Tibial artery (tissue), 4 donors: ENCODE measurements at places on chromosomes 2 and 18.

DNA sequence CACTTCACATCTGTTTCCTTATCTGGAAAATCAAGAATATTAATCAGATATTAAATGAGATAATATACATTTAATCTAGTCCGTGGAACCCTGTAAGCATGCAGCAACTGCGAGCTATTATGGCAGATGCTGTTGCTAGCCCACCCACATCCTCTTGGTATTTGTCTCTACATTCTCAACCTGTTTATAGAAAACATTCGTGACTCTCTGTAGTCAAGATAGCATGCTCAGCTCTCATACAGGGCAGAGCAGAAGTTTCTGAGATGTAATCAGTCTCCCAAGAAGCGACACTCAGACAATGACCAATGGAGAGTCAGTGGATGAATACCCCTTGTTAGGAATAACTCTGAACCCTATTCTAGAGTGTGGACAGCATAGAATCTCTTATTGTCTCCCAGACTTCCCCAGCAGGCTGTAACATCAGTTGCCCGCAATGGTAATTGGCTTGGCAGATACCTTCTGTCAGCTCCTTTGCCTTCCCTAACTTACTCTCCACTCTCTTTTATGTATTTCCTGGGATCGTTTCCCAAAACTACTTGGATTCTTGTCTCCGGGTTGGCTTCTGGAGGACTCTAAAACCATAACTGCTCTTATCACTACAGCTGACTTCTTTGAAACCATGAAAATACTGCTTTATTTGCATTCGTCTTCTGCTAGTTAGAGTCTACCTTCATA is 400.7 kb upstream of the TNP1 start:
- H3K4me1 ChIP-seq: peaks cover 18% of the 10 kb centered on the region
- no peak for DNase-seq
- no peak overlapping the region for H3K27ac ChIP-seq

DNA sequence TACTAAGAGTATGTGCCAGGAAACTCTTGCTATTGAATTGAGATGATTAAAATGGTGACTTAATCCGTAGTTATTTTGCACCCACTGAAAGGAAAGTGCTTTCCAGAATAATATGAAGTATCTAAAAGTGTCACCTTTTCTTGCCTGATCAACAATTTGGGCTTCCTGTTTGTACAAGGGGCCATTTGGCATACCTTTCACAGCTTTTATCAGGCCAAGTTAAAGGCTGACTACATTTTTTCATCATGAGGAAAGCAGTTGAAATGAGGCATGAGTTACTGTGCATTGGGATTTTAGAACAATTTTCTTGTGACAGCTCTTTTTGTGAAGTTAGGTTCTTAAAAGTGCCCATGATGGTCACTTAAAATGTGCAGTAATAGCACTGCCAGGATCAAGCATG is 11.2 kb downstream of the TSN start:
- no peaks in the 10 kb centered on the region for H3K4me1 ChIP-seq
- H3K36me3 ChIP-seq: peaks cover 77% of the 10 kb centered on the region
- no peaks in the 10 kb centered on the region for H3K27me3 ChIP-seq
- no peak overlapping the region for H3K27ac ChIP-seq

DNA sequence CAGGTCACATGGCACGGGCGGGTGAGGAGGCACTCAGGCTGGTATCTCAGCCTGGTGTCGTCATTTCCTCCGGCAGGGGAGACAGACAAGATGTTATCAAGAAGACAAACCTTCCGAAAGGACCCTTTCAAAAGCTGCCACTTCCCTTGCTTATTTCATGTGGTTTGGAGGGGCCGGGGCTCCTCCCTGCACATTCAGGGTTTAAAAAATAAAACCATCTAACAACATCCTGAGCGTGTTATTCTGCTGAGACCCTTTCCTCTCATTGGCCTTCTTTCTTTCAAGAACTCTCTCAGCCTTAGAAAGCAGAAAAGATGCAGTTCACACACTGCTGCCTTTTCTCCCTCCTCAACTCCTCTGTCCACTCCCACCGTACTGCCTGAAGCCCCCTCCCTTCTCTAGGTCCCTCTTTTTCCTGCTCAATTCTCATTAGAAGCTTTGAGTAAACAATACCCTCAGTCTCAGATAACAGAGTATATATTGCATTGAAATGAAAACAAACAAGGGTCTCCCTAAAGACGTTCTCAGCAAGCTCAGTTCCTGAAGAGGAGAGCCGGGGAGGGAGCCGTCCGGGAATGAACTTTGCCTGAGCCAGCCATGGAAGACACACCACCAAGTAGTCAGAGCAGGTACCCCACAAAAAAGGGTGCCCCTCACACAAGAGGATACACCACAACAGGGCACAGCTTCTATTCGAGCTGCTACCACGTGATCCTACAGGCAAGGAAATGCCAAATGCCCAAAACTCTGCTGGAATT is 9.7 kb downstream of the SMAD7 start:
- peak overlapping the region; percentile 88 for H3K27ac ChIP-seq
- H3K27me3 ChIP-seq: no peaks in the 10 kb centered on the region
- no peak for DNase-seq
- H3K4me1 ChIP-seq: peaks cover 99% of the 10 kb centered on the region

DNA sequence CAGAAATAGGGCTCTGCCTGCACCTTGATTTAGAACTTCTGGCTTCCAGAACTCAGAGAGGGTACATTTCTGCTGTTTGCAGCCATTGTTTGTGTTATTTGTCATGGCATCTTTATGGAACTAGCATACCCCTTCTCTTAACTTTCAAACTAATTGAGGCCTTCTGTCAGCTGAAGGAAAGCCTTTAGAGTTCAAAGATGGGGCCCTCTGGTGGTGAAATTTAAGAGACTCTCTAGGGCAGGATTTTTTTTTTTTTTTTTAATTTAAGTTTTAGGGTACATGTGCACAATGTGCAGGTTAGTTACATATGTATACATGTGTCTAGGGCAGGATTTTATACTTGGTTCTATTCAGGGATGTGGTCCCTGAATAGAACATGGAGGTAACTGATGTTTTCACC is 260.6 kb upstream of the LINC00305 start:
- no peak overlapping the region for H3K27ac ChIP-seq
- no peak for DNase-seq
- H3K27me3 ChIP-seq: no peaks in the 10 kb centered on the region
- no peaks in the 10 kb centered on the region for H3K4me1 ChIP-seq
- no peaks in the 10 kb centered on the region for H3K36me3 ChIP-seq

DNA sequence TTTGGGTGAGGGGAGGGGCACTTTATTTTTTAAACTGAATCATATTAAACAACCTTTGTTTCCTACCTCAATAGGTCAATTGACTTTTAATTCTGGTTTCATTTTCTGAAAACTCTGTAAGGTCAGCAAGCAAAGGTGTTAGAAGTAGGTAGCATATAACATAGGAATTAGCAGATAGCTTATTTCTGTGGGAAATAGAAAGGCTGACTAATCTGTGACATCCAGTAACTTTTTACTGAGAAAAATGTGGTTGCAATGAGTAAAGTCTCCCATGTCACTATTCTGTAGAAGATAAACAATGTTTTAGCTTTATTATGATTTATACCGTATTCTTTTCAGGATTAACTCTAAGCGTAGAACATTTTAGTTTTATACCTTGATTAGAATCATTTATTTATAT is 240.4 kb downstream of the PLCL1 start:
- H3K27me3 ChIP-seq: no peaks in the 10 kb centered on the region
- H3K27ac ChIP-seq: no peak overlapping the region
- no peaks in the 10 kb centered on the region for H3K36me3 ChIP-seq
- H3K4me1 ChIP-seq: no peaks in the 10 kb centered on the region
- no peak overlapping the region for H3K4me3 ChIP-seq
- no peak for DNase-seq

GRCh38 chr2:213627054-213627710 is 342.9 kb downstream of the SPAG16 start:
- no peaks in the 10 kb centered on the region for H3K36me3 ChIP-seq
- H3K4me1 ChIP-seq: peaks cover 27% of the 10 kb centered on the region
- H3K27me3 ChIP-seq: no peaks in the 10 kb centered on the region
- H3K4me3 ChIP-seq: no peak overlapping the region
- peak overlapping the region; percentile 35 for H3K27ac ChIP-seq
- no peak for DNase-seq

DNA sequence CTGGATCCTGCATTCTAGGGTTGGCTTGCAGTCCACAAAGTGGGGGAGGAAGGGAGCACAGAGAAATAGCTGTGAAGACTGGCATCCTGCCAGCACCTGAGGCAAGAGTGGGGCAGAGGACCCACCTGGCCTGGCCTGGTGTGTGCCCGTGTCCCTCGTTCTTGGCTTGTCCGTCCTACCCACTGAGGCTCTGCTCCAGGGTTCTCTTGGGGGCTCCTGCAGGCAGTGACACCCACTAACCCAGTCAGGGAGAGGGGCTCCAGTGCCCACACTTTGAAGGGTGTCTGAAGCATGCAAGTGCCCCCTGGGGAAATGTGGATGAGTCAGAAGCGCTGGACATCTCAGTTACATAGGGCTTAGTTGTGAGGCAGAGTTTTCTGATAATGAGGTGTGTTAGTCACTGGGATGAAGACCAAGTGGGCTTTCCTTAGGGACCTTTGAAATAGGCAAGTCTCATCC is 79.4 kb downstream of the SLC4A3 start:
- no peaks in the 10 kb centered on the region for H3K36me3 ChIP-seq
- no peak overlapping the region for H3K27ac ChIP-seq
- no peaks in the 10 kb centered on the region for H3K27me3 ChIP-seq
- no peaks in the 10 kb centered on the region for H3K4me1 ChIP-seq
- DNase-seq: no peak

GRCh38 chr2:230794497-230794896 is 70.2 kb upstream of the ITM2C start:
- peaks cover 8% of the 10 kb centered on the region for H3K36me3 ChIP-seq
- H3K27me3 ChIP-seq: no peaks in the 10 kb centered on the region
- peaks cover 77% of the 10 kb centered on the region for H3K4me1 ChIP-seq
- no peak overlapping the region for H3K4me3 ChIP-seq
- no peak for DNase-seq
- peak overlapping the region; percentile 79 for H3K27ac ChIP-seq

GRCh38 chr2:217614498-217614897 is 388.3 kb downstream of the TNS1 start:
- no peaks in the 10 kb centered on the region for H3K4me1 ChIP-seq
- no peak for DNase-seq
- no peak overlapping the region for H3K27ac ChIP-seq
- H3K27me3 ChIP-seq: no peaks in the 10 kb centered on the region
- H3K36me3 ChIP-seq: no peaks in the 10 kb centered on the region
- H3K4me3 ChIP-seq: no peak overlapping the region

DNA sequence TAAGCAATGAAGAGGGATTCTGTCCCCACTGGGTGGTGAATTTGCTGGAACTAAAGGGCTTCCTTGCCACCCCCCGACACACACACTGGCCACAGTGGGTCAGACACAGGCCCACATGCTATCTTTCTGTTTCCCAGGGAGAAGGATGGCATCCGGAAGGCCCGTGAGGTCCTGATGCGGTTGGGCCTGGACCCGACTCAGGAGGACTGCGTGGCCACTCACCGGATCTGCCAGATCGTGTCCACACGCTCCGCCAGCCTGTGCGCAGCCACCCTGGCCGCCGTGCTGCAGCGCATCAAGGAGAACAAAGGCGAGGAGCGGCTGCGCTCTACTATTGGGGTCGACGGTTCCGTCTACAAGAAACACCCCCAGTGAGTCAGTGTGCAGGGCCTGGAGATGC is 44.6 kb downstream of the HK2 start:
- peaks cover 5% of the 10 kb centered on the region for H3K4me1 ChIP-seq
- no peaks in the 10 kb centered on the region for H3K27me3 ChIP-seq
- no peak overlapping the region for H3K4me3 ChIP-seq

DNA sequence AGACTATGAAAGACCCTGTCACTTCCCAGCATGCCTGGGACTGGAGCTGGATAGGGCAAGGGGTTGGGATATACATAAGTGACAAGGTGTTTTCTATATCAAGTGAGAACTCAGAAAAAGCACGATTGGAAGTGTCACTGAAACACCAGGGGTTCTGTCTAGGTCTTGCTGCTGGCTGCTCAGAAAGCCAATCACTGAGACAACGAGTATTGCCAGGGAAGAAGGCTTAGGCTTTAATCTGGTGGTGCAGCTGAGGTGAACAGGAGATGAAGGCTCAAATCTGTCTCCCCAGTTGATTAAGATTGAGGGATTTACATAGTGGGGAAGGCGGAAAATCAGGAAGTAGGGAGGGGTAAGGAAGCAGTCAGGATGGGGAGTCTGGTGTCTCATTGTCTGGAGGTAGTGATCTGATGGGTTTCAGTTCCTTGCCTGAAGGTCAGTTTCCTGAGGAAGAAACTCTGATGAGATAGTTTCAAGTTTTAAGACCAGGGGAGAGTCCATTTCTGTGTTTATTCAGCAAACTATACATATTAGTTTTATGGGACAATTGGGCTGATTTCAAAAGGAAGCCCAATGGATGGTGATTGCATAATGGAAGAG is 3.5 kb upstream of the C2orf74 start:
- peaks cover 38% of the 10 kb centered on the region for H3K36me3 ChIP-seq
- no peaks in the 10 kb centered on the region for H3K4me1 ChIP-seq
- no peaks in the 10 kb centered on the region for H3K27me3 ChIP-seq
- H3K27ac ChIP-seq: no peak overlapping the region
- DNase-seq: no peak

- no peaks in the 10 kb centered on the region for H3K36me3 ChIP-seq
- peaks cover 42% of the 10 kb centered on the region for H3K4me1 ChIP-seq
- no peaks in the 10 kb centered on the region for H3K27me3 ChIP-seq
Observed at GRCh38 chr2:127631997-127632581, 13.9 kb upstream of the GPR17 start.

- no peak for DNase-seq
- H3K4me3 ChIP-seq: no peak overlapping the region
- H3K27me3 ChIP-seq: no peaks in the 10 kb centered on the region
- H3K4me1 ChIP-seq: no peaks in the 10 kb centered on the region
- H3K36me3 ChIP-seq: no peaks in the 10 kb centered on the region
Observed at GRCh38 chr18:59957957-59958356, 58.2 kb downstream of the PMAIP1 start.

GRCh38 chr18:50190236-50190635 is 4.7 kb downstream of the MYO5B start:
- H3K4me3 ChIP-seq: no peak overlapping the region
- no peak for DNase-seq
- peaks cover 15% of the 10 kb centered on the region for H3K4me1 ChIP-seq

GRCh38 chr2:218582076-218582475 is 13.4 kb downstream of the CNOT9 start:
- no peaks in the 10 kb centered on the region for H3K27me3 ChIP-seq
- no peaks in the 10 kb centered on the region for H3K4me1 ChIP-seq
- H3K36me3 ChIP-seq: peaks cover 43% of the 10 kb centered on the region
- no peak overlapping the region for H3K27ac ChIP-seq

- H3K4me1 ChIP-seq: no peaks in the 10 kb centered on the region
- DNase-seq: no peak
- H3K27ac ChIP-seq: no peak overlapping the region
- no peak overlapping the region for H3K4me3 ChIP-seq
- H3K36me3 ChIP-seq: no peaks in the 10 kb centered on the region
- no peaks in the 10 kb centered on the region for H3K27me3 ChIP-seq
Observed at GRCh38 chr2:229884775-229885699, 36.8 kb downstream of the TRIP12 start.

- H3K4me3 ChIP-seq: no peak overlapping the region
- H3K36me3 ChIP-seq: no peaks in the 10 kb centered on the region
- DNase-seq: no peak
- H3K4me1 ChIP-seq: no peaks in the 10 kb centered on the region
- no peak overlapping the region for H3K27ac ChIP-seq
- no peaks in the 10 kb centered on the region for H3K27me3 ChIP-seq
Observed at GRCh38 chr2:151381266-151381665, 23.9 kb downstream of the TNFAIP6 start.
